ENCODE measurements at places on chromosomes 3 and 15.
A peak's percentile ranks its signal among the peaks of the same experiment; 100 is the strongest.

- no peak for DNase-seq
These were observed 5.0 kb upstream of the IL17RE start for GRCh38 chr3:9897408-9898372.

- no peak for DNase-seq
These were observed 163.0 kb upstream of the TMCO5A start for GRCh38 chr15:37771465-37771864.

DNA sequence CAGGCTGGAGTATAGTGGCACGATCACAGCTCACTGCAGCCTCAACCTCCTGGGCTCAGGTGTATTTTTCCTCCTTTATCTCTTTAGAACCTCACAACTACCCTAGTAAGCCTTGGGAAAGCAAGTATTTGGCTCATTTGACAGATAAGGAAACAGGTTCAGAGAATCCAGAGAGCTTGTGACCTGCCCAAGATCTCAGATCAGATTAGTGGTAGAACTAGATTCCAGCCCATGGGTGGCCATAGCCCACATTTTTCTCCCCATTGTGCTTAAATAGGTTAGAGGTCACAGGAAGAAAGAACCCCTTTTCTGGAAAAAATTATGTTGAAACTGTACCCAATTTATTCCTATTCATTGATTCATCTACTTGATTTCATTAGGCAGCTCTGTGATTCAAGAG is 64.3 kb downstream of the TSC22D2 start:
- no peak for DNase-seq

DNA sequence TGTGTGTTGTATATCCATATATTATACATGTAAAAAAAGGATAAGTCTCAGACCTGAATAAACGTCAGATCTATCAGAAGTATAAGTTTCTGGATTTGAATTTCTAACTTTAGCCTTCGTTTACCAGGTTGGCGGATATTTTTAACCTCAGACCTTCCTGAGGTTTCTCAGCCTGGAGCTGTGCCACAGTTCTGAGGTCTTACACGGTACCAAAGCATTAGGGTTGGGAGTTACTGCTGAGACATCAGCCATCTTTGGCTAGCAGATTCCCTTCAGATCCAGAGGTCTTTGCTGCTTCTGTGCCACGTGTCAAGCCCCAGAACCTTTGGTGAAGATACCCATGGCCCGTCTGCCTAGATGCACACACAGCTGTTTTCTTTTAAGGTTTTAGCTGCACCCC is 84.7 kb downstream of the PPP2R3A start:
- DNase-seq: no peak

DNA sequence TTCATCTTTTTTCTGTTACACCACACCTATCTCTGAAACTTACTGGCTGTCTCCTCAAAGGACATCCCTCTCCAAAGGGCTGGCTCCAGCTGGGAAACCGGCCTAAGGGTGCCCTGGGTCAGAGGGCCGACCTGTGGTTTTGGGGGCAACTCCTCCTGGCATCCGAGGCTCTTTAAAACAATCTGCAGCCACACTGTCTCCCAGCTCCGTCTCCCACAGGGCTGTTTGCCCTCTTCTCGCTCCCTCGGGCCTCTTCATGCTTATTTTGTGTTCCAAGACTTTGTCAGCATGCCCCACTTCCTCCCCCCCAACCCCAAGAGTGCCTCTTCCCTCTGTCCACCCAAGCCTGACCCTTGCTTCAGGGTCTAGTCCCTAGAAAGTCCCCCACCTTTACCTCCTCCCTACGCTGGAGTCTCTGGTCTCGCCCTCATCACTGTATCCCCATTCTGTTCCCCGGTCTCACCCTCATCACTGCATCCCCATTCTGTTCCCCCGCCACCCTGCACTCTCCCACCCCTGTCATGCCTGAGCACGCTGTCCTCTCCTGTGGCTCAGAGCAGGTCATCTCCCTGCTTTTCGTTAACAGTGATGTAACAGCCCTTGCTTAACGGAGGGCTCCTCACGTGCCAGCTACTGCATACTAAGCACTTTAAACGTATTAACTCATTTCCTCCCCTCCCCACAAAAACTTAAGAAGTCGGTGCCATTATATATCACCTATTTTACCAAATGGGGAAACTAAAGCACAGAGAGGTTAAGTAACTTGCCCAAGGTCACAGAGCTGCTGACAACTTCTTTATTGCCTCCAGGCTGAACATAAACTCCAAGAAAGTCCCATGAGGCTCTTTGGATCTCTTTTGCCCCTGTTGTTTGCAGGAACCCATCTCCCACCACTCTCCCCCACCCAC is 1.1 kb upstream of the CSK start:
- no peak for DNase-seq

DNA sequence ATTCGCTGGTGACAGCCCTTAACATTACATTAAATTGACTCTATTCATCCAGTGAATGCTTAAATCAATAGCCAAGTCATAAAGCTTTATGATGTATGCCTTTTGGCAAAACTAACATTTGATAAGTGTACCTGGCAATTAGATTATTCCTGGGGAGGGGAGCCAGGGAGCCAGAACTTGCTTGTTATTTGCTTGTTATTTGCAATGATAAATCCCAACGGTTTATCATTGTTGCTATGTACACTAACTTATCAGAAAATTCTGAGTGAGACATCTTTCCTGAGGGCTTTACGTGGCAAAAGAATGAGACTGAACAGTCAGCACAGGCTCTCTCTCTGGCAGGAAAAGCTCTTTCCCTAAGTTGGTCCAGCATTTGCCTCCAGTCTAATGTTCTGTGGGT is 35.8 kb upstream of the FBN1 start:
- no peak for DNase-seq

- DNase-seq: no peak
These were observed 145.5 kb downstream of the TIGIT start for GRCh38 chr3:114439284-114439683.

DNA sequence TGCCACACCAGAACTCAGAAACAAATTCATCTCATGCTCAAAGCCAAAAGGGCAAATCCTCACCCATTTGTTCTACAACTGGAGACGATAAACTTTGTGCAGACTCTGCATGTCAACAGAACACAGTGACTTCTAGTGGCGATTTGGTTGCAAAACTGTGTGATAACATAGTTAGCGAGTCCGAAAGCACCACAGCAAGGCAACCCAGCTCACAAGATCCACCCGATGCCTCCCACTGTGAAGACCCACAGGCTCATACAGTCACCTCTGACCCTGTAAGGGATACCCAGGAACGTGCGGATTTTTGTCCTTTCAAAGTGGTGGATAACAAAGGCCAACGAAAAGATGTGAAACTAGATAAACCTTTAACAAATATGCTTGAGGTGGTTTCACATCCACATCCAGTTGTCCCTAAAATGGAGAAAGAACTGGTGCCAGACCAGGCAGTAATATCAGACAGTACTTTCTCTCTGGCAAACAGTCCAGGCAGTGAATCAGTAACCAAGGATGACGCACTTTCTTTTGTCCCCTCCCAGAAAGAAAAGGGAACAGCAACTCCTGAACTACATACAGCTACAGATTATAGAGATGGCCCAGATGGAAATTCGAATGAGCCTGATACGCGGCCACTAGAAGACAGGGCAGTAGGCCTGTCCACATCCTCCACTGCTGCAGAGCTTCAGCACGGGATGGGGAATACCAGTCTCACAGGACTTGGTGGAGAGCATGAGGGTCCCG is 199.7 kb downstream of the AKAP13 start:
- no peak for DNase-seq

GRCh38 chr3:120214176-120214575 is 70.8 kb downstream of the GPR156 start:
- DNase-seq: no peak

- DNase-seq: no peak
These were observed 216.9 kb downstream of the LRTM1 start for GRCh38 chr3:54710954-54711353.

GRCh38 chr3:101784855-101785613 is 6.0 kb downstream of the NXPE3 start:
- no peak for DNase-seq

DNA sequence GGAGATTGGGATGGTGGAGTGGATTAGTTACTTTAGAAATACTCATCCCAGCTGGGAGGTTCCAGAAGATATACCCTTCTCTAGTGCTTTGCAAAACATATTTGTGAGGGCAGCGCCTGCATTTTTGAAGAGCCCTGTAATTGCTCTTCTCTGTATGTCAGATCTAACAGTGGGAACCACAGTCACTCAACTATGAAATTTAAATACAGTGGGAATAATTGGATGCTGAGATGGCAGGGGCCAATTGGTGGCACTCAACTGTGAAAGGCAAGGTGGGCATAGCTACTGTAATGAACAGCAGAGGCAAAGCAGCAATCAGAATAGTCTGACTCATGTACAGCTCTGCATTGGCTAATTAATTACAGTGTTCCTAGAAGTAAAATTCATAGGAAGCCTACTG is 22.2 kb upstream of the TBC1D23 start:
- no peak for DNase-seq

DNA sequence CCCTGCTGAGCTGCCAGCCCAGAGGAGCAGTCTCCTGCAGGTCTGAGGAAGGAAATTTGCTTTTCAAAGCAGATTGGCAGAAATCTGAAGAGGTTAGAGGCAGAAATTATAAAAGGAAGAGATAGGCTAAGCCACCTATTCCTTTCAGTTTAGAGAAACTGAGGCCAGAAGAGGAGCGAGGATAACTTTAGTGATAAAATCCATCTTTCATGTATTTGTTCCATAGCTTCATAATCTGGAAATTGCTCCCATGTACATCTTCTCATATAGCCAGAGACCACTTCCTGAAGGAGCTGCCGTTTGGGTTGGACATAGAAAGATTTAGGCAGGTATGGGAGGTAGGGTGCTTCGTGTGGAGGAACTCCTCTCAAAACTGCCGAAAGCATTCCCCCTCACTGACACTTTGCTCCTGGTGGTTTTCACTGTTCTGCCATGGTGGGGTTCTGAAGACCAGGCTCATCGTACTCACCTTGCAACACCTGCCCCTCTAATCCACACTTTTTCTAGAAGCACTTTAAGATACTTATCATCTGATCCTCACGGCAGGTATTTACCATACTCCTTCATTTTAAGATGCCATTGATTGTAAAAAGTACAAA is 670 bp upstream of the ACAP2 start:
- DNase-seq: no peak

GRCh38 chr3:10145685-10146084 is 4.1 kb downstream of the VHL start:
- no peak for DNase-seq

DNA sequence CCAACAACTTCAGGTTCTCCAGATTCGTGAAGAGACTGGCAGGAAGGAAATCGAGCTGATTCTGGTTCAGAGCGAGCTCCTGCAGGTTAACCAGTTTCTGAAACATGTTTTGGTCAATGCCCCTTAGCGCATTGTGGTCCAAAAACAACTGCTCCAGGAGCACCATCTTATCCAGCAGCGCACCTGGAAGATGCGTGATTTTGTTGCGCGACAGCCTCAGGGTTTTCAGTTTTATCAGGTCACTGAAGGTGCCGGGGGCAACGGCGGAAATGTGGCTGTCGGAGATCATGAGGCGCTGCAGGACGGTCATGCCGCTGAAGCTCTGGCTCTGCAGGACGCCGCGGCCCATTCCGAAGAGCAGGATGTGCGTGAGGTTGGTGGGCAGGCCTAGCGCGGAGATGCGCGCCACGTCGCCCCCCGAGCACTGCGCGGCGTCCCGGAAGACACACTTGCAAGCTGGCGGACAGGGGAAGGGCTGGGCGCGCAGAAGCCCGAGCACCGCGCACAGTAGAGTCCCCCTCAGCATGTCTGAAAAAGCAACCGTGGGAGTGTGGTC is 1.2 kb downstream of the GP5 start:
- DNase-seq: no peak

- DNase-seq: no peak
These were observed 133.3 kb downstream of the CHDH start for GRCh38 chr3:53712817-53713388.

DNA sequence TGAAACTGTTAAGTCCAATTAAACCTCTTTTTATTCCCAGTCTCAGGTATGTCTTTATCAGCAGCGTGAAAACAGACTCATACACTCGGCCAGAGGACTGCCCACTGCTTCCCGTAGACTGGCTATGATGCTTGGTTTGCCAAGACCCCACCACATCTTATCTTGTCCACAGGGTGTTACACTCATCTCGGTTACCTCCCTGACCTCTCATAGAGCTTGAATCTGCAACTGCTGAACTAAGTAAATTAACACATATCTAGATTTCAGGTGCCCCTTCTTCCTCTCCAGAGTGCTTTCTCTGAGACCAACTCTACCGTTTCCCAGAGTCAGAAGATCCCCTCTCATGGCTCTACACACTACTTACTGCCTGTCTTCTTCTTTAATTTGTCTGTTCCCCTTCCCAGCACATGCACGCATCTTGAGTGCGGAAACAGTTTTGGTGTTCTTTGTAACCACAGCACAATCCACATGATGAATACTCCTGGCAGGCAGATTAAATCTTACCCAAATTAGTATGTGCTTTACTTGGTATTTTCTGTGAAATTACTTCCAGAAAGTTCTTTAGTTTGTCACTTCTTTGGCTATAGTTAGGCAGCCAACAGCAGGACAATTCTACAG is 49.7 kb downstream of the CD200 start:
- DNase-seq: no peak

DNA sequence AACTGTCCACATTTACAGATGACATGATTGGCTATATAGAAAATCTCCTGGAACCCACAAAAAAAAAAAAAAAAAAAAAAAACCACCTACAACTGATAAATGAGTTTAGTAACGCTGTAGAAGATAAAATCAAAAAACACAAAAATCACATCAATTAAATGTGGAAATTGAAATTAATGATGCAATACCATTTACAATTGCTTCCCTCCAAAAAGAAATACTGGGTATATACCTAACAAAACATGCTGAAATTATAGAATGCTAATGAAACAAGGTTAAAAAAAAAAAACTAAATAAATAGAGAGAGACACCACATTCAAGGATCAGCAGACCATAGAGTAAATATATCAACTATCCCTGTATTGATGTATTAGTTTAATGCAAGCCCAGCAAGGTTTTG is 215.7 kb downstream of the ULK4 start:
- no peak for DNase-seq

DNA sequence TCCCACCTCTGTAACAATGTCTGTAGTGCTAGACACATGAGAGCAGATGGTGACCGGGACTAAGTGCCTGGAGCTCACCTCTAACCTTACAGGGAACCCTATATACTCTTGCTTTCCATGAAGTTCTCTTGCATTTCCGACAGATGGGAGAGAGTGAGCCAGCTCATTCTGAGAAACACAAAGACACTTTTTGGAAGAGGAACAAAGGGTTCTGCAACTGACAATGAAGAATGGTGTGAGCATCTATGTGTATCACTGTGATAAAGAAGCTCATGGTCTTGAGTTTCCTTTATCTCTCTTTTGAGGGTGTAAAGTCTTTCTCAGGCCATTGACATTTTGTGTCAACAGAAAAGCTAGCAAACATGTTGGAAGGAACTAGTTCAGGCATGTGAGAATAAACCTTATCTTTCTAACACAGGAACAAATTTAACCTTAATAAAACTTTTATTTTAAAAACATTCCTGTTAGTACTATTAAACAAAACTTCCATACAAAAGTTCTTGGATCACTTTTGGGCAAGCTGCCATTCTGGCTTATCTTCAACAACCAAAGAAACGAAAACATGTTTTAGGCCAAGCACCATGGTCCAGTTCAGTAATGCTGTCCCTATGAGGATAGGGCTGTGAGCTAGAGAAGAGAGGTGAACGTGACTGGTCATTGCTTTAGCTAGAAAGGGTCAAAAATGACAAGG is 142.7 kb downstream of the THRB start:
- DNase-seq: no peak

GRCh38 chr15:32824777-32825176 is 107.0 kb downstream of the GREM1 start:
- DNase-seq: peak; percentile 60

- DNase-seq: peak; percentile 23
These were observed 1.8 kb downstream of the PSTPIP1 start for GRCh38 chr15:76996526-76997401.

Measured in HTR-8/SVneo (cell line).